ENCODE measurements at places on chromosomes 6 and 20.

DNA sequence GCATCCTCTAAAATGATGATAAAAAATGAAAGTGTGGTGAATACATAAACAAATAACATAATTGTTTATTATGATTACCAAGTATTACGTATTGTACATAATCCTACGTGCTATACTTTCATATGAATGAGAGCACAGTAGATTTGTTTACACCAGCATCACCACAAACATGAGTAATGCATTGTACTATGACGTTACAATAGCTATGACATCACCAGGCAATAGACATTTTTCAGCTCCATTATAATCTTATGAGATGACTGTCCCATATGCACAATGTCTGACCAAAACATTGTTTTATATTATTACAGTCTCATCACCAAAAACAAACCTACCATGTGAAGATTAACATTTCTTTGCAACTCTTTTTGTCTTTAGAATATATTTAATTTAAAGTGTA lies 225.7 kb upstream of the TENT5A start:
- DNase-seq = no peak

DNA sequence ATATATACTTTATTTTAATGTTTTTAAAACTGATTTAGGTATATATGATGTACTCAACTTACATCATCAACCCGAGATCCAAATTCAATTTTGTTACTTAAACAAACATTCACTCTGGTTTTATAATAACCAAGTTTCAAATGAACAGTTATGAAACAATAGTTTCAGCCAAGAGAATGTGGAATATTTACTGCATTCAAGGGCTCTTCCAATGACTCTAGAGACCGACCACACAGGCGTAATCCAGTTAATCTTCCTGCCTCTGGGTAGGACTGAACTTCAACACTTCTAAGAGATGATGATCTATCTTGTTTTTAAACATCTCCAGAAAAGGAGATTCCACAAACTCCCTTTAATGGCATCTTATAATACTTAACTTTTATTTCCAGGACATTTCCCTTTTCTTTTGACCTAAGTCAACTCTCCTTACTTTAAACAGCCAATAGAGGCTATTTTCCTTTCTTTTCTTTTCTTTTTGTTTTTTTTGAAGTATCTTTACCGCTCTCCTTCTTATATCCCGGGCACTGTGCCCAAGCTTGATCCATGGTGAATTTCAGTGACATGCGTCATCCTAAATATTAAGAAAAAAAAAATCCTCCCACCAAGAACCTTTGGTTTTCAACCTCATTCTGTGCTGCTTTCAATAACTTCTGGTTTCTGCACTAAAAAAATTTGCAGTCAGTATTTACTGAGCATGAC lies 110.1 kb downstream of the KIF13A start:
- no peak for DNase-seq

DNA sequence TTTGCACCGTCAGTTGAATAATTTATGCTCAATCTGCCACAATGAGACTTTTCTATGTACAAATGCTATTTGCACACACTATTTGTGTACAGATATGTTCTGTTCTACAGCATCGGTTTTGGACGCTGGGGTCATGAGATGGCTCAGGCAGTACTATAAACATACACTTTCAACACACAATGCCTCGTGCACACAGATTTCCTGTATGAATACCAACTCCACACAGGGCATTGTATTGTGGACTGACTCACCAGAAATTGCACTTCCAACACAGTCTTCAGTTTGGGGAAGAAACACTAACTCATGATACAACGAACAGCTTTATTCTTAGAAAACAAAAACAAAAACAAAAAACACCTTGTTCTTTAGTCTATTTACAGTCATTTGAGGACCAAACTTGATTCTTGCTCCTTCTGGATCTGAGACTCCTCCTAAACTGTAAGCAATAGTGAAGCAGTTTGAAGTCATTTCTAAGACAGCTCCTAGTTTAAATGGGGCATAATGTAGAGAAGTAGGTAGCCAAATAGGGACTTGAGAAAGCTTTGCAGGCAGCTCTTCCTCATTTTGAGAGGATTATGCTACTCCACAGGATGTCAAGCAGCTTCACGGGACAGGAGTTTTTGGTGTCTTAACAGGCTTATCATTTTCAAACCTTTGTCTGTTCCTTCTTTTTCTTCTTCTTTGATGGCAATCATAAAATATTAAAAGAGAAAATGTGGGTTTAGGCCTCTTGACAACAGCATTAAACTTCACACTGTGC lies 33.7 kb downstream of the GJA10 start:
- no peak for DNase-seq

DNA sequence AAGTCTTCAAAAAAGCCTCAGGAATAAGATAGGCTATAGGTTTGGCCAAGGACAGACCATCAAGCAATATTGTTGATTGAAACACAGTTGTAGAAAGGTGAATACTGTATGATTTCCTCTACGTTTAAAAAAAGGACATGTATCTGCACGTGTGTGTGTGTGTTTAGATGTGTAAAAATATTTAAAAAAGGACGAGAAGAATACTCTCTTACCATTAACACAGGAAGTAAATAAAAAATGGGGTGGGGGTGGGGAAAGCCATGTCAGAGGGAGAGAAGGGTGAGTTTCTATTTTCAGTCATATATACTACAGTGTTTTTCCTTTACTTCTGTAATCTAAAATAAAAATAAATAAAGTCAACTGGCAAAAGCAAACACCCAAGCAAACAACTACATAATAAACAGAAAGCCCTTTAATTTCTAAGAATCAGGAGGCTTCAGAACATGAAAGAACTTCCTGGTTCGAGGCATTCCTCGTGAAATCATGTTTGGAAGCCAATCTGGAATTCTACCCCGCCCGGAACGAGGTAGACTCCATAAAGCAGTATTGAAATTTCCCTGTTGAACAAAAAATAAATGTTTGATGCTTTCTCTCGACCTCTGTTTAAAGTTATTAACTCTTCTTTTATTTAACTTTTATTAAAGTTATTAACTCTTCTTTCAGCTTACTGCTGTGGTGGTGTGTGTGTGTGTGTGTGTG lies 158.1 kb upstream of the ZNF217 start:
- DNase-seq = no peak

GRCh38 chr6:15769511-15770018 lies 106.7 kb upstream of the DTNBP1 start:
- no peak for DNase-seq

DNA sequence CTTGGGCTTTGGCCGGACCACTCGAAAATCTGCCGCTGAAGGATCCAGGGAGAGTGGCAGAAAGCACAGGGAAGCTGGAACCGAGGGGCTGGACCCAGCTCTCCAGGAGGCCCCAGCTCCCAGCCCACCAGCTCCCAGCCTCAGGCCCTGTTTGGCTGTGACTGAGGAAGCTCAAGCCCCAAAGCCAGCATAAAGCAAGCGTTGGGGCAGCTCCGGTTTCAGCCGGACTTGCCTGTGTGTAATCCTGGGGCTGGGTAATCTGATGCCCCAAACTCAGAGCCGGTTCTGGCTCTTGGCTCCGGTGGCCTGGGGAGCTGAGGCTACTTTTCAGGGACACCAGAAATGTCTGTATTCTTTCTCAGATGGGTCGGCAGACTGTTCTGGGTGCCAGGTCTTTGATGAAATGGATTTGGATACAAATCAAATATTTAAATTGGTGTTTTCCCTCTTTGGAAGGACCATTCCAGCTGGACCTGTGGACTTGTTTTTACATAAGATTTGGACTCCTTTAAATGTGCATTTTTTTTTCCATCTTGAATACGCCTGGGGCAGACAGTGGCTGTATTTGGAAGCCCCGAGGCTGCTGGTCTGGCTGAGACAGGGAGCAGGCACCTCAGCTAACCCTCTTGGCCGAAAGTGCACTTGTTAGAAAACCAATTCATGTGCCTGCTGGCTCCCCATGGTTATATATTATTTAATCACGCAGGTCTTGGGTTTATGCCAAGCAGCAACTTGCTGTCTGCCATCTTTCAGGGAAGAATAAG lies 29.7 kb downstream of the RPP40 start:
- peak; percentile 14 for DNase-seq

GRCh38 chr6:14243597-14243996 lies 126.0 kb downstream of the CD83 start:
- no peak for DNase-seq

DNA sequence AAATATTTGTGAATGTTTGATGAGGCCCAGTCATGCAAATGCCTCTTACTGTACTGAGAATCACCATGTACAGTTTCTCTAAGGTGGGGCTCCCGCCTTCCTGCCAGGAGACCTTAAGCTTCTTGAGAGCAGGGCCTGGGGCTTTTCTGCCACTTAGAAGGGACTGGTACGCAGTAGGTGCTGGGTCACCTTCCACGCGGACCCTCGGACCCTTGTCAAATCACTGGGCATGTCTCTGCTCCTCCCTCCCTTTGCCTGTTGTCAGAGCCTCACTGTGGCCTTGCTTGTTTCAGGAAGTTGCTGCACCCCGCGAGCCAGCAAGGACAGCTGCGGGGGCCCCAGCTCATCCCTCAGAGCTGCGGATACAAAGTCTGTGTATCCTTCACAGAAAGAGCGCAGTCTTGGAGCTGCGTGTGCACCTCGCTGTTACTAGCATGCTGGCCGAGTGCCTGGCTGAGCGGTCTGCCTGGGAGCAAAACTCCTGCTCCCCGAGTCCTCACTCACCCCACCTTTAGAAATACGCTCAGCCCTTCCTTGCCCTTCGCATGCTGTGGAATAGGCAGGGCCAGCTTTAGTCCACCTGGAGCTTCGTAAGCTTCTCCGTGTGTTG lies 30.7 kb upstream of the IRF4 start:
- no peak for DNase-seq

GRCh38 chr20:8220716-8221115 lies 88.7 kb downstream of the PLCB1 start:
- no peak for DNase-seq

GRCh38 chr20:60056407-60057122 lies 98.3 kb downstream of the CDH26 start:
- DNase-seq = no peak

- no peak for DNase-seq
These were observed 42.0 kb upstream of the PLCG1 start for GRCh38 chr20:41095110-41095969.

DNA sequence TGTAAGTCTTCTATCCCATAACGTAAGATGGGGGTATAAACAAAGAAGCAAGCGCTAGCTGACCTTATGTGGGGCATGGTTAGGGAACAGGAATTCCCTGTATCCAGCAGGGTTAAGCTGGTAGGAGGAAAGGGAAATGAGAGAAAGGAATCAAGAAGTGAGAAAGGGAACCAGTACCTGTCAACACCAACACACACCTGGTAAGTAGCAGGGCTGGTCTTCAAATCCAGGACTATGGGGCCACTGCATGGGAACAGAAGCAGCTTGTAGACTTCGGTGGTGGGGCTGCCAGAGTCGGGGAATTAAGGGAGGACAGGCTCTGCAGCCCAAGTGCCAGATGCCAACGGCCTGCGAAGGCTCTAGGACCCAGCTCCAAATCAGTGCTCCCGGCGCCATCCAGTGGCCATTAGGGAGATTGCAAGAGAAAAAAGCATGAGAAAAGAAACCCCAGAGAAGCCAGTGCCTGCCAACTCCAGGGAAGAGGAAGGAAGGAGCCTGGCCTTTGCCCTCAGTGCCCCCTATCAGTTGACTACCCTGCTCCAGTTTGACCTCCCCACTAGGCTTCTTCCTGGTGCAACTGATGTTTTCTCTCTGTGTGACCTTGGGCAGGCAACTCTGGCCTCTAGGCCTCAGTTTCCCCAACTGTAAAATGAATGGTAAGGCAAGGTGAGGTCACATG lies 15.8 kb upstream of the RBPJL start:
- peak; percentile 56 for DNase-seq

DNA sequence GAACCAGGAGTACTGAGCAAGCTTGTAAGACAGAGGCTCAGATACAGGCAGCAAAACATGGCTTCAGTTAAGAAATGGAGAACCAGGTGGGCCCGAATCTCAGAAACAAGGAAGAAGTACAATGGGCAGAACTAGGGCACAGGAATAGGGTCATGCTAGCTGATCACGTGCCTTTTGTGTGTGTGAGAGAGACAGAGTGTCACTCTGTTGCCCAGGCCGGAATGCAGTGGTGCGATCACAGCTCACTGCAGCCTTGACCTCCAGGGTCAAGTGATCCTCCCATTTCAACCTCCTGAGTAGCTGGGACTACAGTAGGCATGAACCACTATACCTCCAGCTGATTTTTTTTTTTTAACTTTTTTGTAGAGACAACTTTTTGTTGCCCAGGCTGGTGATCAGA lies 257.8 kb downstream of the UST start:
- no peak for DNase-seq

DNA sequence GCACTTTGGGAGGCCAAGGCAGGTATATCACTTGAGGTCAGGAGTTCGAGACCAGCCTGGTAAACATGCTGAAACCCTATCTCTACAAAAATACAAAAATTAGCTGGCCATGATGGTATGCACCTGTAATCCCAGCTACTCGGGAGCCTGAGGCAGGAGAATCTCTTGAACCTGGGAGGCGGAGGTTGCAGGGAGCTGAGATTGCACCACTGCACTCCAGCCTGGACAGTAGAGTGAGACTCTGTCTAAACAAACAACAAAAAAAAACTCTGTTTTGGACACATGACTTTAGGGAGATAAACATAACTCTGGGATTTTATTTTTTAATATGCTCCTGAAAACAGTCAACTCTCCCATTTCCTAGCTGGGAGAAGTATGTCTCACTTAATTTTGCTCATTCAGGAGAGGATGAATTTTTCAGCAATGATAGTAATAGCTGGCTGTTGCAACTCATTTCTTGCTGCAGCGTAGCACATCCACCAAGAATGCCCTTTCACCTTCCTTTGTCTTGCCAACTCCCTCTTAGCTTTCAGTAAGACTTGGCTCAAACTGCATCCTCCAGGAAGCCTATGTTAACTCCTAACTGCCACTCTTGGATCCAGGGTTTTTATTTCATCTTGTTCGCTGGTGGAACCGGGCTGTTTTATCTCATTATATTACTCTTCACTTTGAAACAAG lies 24.3 kb downstream of the TOP1 start:
- no peak for DNase-seq

GRCh38 chr6:95243053-95243452 lies 334.3 kb upstream of the MANEA start:
- DNase-seq = no peak

- DNase-seq = no peak
These were observed 36.6 kb downstream of the ABHD12 start for GRCh38 chr20:25353747-25354705.

DNA sequence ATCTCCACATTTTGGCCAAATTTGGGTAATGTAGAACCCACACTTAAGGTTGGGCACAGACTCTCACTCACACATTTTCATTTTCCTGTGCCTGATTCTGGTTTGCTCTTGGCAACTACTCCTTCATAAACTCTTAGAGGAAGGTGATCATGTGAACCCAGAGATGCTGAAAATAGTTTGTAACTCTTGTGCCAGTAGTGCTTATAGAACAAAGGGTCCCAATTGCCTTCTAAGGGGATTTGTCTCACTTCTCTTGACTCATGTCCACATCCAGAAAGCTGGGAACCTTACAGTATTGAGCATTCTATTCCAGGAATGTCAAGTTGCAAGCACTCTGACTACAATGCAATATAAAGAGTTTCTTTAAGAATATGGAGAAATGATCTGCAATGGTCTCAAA lies 62.0 kb upstream of the TASP1 start:
- DNase-seq = no peak

Measured in anterior cingulate cortex (tissue), 58 donors.